Stimulated activated CD4-positive, alpha-beta T cell treated with anti-CD3 and anti-CD28 coated beads, Interleukin-15, amount 100 ng/mL, for 1 hour (primary cell): ENCODE measurements at places on chromosomes 13 and 19.

GRCh38 chr13:26348966-26349365, 95.0 kb downstream of the CDK8 start:
- DNase-seq = no peak

GRCh38 chr19:40273469-40274360, 11.4 kb downstream of the AKT2 start:
- no peak for DNase-seq

- DNase-seq = no peak
These were observed 119.4 kb downstream of the URI1 start for GRCh38 chr19:30061223-30062064.

GRCh38 chr13:40597735-40598365, 68.6 kb downstream of the FOXO1 start:
- DNase-seq = no peak
